ENCODE measurements at places on chromosomes 5 and 9.

GRCh38 chr5:54243483-54244080, 66.8 kb downstream of the ARL15 start:
- DNase-seq, result peak; percentile 34

GRCh38 chr9:3179711-3180110, 335.8 kb upstream of the PUM3 start:
- DNase-seq, result no peak

DNA sequence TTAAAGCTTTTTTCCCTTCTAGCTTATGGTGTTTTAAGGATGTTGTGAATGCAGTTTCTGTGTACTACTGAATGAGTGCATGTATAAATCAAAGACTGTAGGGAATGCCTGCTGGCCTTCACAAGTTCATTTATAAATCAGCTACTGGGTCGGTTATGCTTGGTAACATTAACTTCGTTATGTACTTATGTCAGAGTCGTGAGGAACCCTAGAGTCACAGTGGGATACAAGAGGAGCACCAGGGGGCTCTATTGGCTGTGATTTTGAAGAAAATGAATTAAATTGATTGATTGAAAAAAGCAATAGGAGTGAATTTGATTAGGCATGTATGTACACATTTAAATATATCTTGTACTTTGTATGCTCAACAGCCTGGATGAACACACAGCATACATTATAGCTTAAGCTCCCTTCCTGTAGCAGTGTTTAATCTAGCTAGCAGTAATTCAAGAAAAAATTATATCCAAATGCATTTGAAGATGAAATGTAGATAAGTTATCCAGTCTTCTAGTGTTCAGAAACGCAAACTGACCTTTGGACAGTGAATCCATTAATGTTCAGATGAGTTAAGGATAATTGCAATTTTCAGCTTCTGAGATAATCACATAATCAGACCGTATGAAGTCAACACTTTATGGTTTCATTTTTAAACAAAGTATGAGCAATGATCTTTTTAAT, 204.2 kb downstream of the KDM4C start:
- DNase-seq, result no peak

- DNase-seq, result no peak
These were observed 158.2 kb upstream of the PPP2R2B start for GRCh38 chr5:147036691-147037245.

- no peak for DNase-seq
These were observed 143.0 kb downstream of the RXRA start for GRCh38 chr9:134469041-134469875.

DNA sequence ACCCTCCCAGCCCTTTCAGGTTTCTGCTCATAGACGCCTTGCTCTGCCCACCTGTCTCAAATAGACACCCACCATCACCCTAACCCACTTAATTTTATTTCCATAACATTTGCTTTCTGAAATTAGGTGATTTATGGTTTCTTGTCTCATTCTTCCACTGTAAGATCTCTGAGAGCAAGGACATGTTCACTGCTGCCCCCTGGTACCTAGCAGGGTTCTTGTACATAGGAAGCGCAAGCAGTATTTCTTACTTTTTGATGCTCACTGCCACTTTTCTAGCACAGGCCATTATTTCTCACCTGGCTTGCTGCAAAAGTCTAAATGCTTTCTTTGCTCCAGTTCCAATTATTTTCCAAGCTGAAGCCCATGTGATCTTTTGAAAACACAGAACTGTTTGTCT, 16.8 kb downstream of the C9orf57 start:
- no peak for DNase-seq

DNA sequence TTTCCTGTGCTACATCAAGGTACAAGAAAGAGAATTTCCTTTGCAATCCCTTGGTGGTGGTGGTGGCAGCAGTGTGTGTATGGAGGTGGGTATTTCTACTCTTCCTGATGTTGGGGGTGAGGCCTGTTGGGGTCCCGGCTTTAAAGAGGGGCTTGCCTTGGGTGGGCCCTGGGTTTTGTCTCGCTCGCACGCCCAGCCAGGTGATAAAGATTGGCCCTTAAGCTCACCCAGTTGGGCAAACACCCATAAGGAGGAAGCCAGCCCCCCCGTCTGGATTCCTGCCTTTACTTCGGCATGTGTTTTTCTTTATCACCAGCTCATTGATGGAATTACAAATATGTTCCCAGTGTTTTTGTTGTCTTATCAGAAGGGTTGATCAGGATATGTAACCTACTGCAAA, 16.0 kb upstream of the SARDH start:
- no peak for DNase-seq

Measured in CD4-positive, alpha-beta T cell treated with Interleukin-21 for 1 hour (primary cell).